ENCODE measurements at places on chromosomes 7 and 10.

- no peak for DNase-seq
Measured at GRCh38 chr7:151469281-151469680, 29.3 kb upstream of the CRYGN start.

- DNase-seq, result no peak
Measured at GRCh38 chr7:25091176-25091575, 33.9 kb downstream of the CYCS start.

- no peak for DNase-seq
Measured at GRCh38 chr10:11742009-11742778, at the start of gene ECHDC3. ECHDC3 (plus strand) TSS chr10:11742382; CDS start chr10:11742577, 195 bp downstream.

DNA sequence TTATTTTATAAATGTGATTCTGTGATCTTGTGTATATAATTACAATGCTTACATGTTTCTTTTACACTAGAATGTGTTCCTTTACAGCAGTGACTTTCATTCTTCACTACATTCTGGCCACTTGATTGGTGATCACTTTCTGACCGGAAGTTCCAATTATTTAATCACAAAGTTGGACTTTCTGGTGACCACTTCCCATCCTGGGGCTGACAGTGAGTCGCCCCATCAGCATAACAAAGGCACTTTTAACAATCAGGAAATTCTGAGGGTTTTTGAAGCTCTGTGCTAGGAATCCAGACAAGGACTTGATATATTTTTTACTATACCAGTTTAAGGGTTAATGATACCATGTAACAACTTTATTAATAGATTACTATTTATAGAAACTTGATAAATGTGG is 282.3 kb upstream of the KAT6B start:
- DNase-seq, result no peak

DNA sequence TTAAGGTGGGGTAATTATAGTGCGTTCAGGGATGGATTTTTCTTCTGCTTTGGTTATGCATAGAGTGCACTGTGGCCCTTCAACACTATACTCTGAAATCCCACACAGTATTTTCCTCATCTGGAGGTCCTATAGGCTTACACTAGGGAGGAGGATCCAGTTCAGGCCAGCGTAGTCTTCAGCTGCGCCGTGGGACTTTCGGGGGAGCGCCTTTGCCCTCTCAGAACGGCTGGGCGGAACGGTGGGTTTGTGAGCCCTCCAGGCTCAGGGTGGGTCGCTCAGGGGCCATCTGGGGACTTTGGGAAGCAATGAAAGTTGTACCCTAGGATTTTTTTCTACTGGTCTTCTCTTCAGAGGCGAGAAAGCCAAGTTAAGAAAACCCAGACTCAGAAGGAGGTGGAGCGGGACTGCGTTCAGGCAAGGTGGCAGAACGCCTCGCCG is 652 bp upstream of the VPS26A start:
- DNase-seq, result no peak

- no peak for DNase-seq
Measured at GRCh38 chr7:19110776-19111175, 6.7 kb downstream of the TWIST1 start.

DNA sequence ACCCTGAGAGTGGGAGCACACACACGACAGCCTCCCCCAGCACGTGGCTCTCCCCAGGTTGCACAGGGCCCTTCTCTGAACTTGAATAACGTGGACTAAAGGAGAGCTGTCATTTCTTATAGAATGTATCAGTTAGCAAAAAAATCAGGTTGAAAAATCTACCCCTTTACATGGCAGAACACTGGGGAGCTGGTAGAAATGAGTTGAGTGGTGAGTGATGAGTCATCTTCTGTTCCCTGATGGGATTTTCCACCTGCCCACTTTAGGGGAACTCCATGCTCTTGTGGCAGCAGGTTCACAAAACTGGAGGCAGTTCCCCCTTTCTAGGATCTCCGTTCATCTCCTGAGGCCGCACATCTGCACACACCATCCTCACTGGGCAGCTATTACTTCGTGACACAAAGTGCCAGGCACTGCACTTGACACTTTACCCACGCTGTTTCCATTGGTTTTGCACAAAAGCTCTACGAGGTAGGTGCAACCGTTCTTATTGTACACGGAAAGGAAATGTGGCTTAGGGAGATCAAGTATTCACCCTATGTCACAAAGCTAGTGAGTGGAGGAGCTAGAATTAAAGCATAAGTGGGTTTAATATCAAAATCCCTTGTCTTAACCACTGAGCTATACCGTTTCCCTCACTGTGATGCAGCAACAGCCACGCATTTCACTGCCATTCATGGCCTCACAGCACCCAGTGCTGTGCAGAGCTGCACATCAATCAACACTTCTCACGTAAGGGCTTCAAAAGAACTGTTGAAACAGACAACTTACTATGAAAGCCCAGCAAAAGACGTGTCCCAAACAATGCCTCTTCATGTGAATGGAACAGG is 80.2 kb downstream of the RNF216 start:
- DNase-seq, result no peak

- no peak for DNase-seq
Measured at GRCh38 chr10:132532749-132533560, 4.6 kb upstream of the INPP5A start.

- DNase-seq, result no peak
Measured at GRCh38 chr7:47837826-47838225, 110.4 kb downstream of the PKD1L1 start.

DNA sequence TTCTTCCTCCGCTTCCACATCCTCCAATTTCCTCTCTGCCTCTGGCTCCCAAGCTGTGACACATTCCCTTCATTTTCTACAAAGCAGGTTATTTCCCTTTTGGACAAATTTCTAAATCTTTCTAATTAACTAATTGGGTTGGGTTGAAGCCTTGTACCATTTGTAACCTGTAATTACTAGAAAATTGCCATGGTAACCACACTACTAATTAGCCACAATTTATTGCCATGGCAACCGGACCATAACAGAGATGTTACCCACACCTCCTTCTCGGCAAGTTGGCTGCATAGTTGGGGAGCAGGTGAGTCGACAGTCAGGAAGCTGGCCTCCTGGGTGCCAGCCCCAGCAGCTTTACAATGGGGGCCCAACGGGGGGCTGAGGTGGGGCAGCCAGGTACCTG is 61.6 kb downstream of the GOLGA7B start:
- DNase-seq, result no peak

DNA sequence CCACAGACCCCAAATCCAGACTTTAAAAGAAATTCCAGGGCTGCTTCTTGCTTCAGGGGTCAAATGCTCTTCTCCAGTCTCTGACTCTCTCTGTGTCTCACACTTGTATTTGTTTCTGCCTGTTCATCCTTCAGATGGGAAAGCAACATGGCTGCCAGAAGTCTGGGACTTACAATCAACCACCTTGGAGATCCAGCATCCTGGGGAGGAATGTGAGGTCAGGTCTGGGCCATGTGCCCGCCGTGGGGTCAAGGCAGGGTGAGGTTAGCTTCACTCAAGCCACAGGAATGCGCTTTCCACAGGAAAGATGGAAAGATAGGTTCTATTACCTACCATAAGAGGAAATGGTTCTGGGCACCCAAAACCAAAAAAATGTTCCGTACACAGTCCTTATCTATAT is 34.3 kb upstream of the NPVF start:
- DNase-seq, result no peak

DNA sequence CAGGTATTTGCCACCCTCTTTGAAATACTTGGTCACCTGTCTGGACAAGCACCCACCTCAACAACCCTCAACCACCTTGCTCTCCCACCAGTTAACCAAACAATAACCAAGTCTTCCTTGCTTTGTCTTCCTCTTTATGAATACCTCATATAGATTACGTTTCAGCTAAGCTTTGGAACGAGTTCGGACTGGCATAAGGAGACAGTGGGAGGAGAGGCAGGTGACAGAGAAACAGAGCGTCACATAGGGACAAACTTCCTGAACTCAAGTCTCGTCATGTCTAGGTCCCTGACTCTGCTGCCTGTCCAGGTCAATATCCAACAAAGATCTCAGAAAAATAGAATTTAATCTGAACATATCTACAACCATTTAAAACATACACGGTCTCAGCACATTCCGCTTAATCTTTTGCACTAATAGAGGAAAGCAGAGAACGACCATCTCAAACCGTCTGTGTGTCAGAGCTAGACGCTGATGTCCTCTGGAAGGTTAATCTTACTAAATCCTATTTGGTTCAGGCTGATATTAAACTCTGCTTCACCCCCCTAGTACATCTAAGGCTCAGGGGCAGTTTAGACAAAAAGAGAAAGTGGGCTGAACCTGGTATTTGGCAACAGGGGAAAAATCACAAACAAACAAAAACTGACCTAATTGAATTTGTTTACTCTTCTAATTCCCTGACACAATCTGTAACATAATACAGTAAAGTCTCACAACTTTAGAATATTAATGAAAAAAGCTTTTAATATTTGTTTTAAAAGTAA is 26.4 kb upstream of the SVOPL start:
- no peak for DNase-seq

DNA sequence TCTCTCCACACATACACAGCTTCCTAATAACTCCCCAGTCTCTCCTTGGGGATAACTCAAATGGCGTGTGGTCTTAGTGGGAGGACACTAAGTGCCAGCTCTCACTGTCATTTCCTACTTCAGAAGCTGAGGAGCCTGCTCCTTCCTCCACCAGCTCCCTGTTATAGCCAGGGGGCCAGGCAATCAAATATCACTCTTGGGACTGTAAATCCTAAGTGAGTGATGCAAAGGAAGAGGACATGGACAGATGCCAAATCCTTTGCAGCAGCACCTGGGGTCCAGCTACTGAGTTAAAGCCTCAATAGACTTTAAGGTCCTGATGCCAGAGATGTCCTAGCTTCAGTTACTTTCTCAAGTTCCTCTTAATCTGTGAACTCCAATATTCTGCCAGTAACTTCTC is 34.1 kb downstream of the SEM1 start:
- DNase-seq, result peak; percentile 14

DNA sequence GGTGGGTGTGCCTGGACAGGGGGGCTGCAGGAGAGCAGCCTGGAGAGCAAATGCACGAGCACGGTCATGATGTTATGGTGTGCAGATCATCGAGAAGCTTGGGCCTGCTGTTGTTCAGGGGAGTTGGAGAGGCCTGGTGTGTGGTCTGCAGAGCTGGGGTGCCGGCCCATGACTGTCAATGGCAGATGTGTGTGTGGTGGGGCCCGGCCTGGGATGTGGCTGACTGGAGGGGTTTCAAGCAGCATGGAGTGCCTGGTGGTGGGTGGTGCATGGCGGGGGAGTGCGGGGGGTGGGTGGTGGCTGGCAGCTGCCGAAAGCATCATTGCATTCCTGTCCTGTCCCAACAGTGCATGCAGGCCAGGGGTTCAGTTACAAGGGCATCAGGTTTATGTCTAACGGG is 122.6 kb downstream of the DOCK1 start:
- DNase-seq, result no peak

DNA sequence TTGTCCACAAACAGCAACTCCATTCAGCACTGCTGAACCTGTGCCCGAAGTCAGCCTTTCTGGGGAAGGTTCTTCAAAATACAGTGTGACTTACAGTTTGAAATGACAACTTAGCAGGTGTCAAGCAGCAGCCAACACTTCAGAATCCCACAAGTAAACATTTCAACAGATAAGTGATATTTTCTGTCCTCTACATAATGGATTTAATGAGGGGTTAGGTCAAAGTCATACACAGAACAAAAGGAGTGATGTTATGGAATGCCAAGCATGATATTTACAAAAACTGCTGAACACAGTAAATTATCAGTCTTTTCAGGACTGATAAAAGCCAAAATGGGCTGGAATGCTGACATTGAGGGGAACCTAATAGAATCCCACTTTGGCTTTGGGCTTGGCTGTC is 77.6 kb upstream of the JAZF1 start:
- no peak for DNase-seq

- no peak for DNase-seq
Measured at GRCh38 chr7:25068502-25069213, 56.4 kb downstream of the CYCS start.
